Metanephros (tissue), 2 donors: ENCODE measurements at places on chromosomes 16 and 17. TPM values are rescaled to one million over a fixed set of nuclear protein-coding genes. Genes with fewer than 3 reads are reported as not detected.

CD300LB gene
- total RNA-seq: 0.82 TPM

PROCA1 gene
- total RNA-seq: 3.3 TPM

HAS3 gene
- 4.3 TPM for total RNA-seq

ANKRD40 gene
- total RNA-seq: 28.6 TPM

HEATR9 gene
- not detected for total RNA-seq

PRSS33 gene
- 1.2 TPM for total RNA-seq

SCN4A gene
- 17.4 TPM for total RNA-seq

PHF12 gene
- 38.2 TPM for total RNA-seq

ADCY9 gene
- total RNA-seq: 17.2 TPM

ADORA2B gene
- total RNA-seq: 1.8 TPM

TMC5 gene
- 1.1 TPM for total RNA-seq

G6PC1 gene
- 6.0 TPM for total RNA-seq

NPLOC4 gene
- total RNA-seq: 55.6 TPM

HS3ST3B1 gene
- total RNA-seq: 33.6 TPM

DLX3 gene
- 0.41 TPM for total RNA-seq

ARHGAP44 gene
- total RNA-seq: 7.9 TPM

DNAH9 gene
- total RNA-seq: 3.6 TPM

PTX4 gene
- total RNA-seq: 0.18 TPM

DRC7 gene
- 1.8 TPM for total RNA-seq

LGALS9B gene
- not detected for total RNA-seq
